ENCODE measurements at places on chromosomes 1 and 21.
A peak's percentile ranks its signal among the peaks of the same experiment; 100 is the strongest.

DNA sequence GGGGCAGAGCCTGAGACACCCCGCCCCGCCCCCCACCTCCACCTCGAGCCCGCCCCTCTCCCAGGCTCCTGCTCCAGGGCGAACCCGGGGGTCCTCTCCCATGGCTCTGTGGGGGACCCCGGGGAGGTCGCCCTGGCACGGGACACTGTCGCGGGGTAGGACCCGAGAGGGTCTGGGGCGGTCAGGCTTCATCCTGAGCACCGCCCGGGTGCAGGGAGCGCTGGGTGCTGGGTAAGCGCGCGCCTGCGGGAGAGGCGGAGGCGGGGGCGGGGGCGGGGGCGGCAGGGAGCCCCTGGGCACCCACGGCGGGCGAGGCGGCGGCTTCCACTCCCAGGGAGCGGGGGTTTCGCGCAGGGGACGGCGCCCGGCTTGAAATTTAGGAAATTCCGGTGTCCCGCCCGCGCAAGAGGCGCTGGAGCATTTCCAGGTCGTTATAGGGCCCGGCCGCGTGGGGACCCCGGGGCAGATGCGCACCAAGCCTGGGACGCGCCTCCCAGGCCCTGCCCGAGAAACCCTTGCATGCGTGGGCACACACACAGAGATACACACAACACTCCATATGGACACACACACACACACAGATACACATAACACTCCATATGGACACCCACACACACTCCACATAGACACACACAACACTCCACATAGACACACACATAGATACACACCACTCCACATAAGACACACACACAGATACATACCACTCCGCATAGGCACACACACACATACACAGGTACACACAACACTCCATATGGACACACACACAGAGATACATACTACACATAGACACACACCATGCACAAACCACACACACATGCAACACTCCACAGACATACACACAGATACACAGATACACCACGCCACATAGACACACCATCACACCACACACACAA is 48.7 kb upstream of the SLC19A1 start:
- DNase-seq = peak; percentile 68

DNA sequence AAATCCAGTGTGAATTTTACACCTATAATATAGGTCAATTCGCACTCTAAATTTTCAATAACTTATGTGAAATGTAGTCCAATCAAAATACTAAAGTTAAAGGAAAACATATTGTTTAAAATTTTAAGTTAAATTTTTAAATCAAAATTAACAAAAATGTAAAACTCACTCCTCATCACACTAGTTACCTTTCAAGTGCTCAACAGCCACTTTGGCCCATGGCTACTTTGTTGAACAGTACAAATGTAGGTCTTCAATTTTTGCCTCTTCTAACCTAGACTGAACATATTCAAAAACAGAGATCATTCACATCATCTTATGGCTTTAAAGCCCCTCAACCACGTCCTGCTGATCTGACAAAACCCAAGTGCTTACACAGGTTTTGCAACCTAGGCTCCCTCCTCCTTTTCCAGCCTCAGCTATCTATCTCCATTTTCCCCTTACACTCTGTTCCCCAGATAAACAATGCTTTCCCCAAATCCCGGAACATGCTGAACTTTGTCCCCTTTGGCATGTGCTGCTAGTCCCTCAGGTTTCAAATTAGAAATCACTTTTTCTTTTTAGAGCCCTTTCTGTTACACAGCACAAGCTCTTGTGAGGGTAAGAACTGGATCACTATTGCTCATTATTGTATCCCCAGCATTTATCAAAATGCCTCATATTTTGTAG is 110.6 kb downstream of the AKT3 start:
- DNase-seq = no peak

DNA sequence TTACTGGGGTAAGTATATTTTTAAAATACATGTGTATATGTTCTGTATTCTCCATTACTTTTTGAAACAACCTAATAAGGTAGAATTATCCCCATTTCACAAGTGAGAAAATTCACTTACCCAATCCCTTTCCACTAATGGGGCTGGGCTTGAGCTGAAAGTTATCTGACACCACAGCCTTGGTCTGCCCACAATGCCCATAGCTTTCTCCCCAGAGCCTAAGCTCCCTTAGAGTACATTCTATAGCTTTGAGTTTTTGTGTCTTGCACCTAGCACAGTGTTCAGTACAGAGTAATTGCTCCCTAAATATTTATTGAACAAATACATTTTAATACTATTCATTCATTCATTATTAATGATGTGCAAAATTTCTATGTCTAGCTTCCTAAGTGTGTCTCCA is 152.7 kb upstream of the RUNX1 start:
- no peak for DNase-seq

DNA sequence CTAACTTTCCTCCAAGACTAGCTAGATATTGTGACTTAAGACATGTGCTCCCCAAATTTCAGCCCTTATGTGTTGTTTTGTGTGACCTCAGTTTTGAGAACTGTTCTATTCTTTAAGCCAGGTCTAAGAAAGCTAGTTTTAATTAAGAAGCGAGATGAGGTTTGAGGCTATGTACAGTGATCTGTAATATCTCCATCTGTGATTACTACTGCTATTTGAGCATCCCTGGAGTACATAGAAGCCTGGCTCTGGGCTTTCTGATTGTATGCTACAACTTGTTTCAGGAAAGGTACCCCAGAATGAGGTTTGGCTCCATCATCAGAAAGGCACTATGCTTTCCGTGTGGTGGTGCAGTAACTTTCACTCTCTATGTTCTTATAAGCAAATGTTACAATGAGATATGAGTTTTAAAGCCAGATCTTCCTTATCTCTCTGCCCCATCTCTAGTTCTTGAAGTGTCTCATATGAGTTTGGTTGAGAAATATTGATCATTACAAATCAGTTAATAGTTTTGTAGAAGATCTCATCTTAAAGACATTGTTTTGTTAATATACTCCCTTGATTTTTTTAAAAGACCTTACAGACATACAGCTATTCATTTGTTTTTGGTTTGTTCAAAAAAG is 605 bp downstream of the RGS4 start:
- DNase-seq = no peak

GRCh38 chr1:41448821-41449220 is 35.7 kb downstream of the EDN2 start:
- DNase-seq = no peak

DNA sequence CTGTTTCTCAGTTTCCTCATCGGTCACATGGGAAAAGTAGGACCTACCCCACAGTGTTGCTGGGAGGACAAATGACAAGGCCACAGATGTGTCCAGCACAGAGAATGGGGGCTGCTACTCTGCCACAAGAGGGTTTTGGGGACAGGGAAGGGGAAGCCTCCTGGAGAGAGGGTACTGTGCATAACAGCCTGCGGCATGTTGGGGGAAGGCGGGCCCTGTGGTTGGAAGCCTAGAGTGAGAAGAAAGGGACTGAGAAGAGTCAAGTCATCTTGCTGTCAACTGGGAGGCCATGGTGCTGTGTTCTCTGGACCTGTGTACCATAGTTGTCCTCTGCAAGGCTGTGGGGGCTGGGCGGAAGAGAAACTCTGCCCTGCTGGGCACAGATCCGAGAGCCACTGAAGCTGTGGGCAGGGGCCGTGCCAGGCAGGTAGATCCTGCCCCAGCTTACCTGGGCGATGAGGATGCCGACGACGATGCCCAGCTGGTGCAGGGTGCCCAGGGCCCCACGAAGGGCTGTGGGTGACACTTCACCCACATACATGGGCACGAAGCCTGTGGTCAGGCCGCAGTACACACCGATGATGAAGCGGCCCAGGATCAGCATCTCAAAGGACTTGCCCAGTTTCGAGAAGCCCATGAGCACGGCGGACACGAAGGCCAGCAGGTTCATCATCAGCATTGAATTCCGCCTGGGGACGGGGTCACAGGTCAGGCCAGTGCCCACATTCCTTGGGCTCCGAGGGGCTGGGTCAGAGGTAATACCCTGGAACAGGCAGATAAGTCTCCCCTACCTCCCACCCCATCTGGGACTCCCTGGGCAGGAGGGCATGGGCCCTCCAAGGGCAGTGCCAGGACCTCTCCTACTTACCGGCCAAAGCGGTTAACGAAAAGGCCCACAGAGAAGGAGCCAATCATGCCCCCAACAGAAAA is 28.2 kb downstream of the SLC2A1 start:
- DNase-seq = no peak

GRCh38 chr21:25385911-25386474 is 221.3 kb downstream of the MRPL39 start:
- DNase-seq = no peak

DNA sequence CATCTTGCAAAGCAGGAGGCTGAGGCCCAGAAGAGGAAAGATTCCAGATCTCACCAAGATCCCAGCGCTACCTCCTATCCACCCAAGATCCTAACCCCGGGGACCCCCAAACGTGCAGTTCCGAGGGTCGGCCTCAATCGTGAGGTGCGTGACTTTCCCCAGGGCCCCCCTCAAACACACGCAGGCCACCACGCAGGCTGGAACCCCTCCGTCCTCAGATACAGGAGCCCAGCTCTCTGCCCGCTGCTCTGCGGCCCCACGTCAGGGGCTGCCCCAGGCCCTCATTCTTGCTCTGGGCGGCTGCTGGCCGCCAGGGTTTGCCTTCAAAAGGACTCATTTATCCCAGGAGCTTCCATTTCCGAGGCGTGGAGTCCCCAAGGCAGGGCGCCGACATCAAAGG is 39.9 kb downstream of the KRTAP10-1 start:
- DNase-seq = no peak

GRCh38 chr1:1014799-1015681 is 1.7 kb downstream of the ISG15 start:
- DNase-seq = no peak

DNA sequence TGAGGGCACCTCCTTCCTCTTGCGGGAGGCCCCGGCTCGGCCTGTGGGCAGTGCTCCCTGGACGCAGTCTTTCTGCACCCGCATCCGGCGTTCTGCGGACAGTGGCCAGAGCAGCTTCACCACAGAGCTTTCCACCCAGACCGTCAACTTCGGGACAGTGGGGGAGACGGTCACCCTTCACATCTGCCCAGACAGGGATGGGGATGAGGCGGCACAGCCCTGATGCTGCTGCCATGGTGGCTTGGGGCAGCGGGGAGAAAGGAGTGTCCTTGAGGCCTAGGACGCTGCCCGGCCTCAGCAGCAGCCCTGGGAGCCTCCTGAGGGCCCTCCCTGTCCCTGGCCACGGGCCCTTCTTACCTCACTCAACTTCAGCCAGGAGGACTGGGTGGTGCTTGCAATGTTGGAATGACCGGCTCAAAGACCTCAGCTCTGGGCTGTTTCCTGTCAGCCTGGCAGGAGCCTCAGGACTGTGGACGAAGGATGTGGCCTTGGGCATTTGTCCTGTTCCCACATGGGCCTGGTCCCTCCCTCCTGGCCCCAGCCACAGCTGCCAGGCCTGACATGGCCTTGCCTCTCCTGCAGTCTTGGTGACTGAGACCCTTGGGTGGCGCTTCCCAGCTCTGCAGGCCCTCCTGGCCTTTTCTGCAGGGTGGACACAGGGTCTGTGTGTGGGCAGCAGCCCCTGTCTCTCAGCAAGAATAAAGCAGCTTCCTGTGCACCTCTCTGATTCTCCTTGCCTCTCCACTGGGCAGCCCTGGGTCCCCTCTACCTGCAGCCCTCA is 45.9 kb downstream of the TRIM11 start:
- no peak for DNase-seq

DNA sequence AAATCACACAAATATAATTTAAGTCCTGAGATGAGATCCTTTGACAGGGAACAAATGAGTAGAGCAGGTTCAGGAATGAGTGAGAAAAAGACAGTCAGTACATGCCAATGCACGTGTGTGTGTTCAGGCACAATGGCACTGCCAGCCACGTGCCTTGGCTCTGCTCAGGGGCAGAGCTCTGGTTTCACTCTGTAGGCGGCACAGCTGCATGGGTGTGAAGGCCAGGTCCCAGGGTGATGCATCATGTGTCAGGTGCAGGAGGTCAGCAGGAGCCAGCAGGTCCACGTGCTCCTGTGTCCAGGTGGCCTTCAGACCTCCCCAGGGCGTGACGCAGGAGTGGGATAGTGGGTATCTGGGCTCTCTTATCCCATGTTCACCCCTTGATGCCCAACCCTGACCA is 386.1 kb downstream of the KCNH1 start:
- DNase-seq = no peak

GRCh38 chr1:61139775-61140549 is 57.6 kb downstream of the NFIA start:
- DNase-seq = no peak

DNA sequence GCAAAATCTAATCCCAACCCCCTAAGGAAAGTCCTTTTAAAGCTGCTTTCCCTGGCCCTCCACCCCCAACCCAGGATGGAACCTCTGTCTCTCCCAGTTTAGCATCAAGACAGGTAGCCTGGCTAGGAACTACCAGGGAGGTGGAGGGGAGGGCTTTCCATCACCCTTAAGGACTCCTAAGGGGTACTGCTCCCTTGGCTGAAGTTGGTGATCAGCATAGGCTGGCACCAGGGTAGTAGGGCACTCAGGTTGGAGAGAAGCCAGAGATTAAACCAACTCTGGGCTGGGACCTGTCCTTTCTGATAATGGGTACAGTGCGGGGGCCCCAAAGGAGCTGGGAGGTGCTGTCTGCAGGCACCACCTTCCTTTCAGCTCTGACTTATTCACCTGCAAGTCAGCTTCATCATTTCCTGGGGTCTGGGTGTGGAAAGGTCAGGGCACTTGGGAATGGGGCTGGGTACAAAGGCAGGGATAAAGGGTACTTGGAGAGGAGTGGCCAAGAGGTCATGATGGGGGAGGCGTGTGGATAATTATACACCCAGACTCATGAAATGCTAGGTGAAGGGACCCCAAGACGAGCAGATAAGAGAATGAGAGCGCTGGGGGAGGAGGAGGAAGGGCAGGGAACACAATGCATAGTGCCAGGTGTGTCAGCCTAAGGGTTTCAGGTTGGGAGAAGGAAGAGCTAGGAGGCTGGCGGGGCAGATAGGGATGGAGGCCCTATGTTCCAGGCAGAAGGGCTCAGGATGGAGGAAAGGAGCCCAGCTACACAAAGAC is 1.2 kb downstream of the ARHGEF2 start:
- no peak for DNase-seq

DNA sequence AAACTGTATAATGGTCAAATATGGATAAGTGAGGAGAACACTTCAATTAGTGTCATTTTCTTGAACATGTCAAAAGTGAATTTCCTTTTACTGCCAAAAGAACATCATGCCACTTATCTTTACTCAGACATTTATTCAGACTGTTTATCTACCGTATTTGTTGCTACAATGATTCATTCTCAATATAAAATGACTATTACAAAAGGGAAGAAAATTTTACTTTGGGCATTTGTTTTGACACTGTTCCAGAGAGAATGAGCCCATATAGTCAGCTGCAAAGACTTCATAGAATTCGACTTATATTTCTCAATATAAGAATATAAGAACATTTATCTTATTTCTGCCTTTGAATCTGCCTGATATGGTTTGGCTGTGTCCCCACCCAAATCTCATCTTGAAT is 1699.1 kb downstream of the BRINP3 start:
- no peak for DNase-seq

GRCh38 chr1:184907500-184907899 is 66.8 kb downstream of the NIBAN1 start:
- no peak for DNase-seq

Measured in stimulated activated naive B cell treated with anti-CD40 and anti-IgM and Interleukin-4, amounts not matched to agents 10 μg/mL and 1 μg/mL and 100 μg/mL, for 72 hours (primary cell).